ENCODE measurements at places on chromosomes 6 and 20. TPM values are rescaled to one million over a fixed set of nuclear protein-coding genes. Genes with fewer than 3 reads are reported as not detected.

GRCh38 chr6:36621371-36621855 lies 27.3 kb downstream of the SRSF3 start:
- DNase-seq: no peak

GRCh38 chr20:5173751-5174150 lies 46.9 kb downstream of the CDS2 start:
- DNase-seq: no peak

The AHI1 gene
- 33.4 TPM for total RNA-seq

GRCh38 chr6:84456803-84457202 lies 229.4 kb upstream of the CEP162 start:
- no peak for DNase-seq

GRCh38 chr6:43142101-43142500 lies 29.0 kb upstream of the SRF start:
- no peak for DNase-seq

DNA sequence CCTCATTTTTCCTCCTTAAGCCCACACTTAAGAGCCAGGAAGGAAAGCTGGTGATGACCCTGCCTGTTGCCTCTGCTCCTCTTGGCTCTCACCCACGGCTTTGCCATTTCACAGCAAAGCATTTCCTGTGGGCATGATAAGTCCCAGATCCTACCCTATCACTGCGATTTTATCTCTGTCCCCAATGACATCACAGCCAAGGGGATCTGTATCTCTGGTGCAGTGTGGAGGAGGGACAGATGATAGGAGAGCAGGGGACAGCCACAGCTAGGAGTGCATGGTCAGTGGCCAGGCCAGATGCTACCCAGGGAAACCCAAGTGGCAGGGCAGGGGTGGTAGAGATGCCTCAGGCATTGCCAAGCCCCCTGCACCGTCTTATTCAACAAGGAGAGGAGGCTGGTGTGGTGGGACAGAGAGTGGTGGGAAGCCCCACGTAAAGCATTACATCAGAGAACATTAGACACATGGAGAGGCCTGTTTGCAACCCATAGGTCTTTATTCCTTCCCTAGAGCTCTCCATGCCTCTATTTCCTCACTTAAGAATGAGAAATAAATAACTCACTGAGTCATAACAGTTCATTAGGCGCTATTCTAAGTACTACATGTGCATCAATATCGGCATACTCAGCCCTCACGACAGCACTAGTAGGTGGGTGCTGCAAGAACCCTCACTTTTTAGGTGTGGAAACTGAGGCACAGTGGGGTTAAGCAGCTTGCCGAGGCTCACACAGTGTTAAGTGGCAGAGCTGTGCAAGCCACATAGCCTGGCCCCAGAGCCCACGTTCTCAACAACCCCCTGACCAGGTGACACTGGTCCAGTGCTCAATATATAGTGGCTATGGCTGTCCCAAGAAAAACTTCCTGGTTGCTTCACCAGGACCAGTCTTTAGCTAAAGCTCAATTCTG lies 4.6 kb downstream of the TFEB start:
- DNase-seq: no peak

The SERPINB1 gene
- 22.1 TPM for total RNA-seq

DNA sequence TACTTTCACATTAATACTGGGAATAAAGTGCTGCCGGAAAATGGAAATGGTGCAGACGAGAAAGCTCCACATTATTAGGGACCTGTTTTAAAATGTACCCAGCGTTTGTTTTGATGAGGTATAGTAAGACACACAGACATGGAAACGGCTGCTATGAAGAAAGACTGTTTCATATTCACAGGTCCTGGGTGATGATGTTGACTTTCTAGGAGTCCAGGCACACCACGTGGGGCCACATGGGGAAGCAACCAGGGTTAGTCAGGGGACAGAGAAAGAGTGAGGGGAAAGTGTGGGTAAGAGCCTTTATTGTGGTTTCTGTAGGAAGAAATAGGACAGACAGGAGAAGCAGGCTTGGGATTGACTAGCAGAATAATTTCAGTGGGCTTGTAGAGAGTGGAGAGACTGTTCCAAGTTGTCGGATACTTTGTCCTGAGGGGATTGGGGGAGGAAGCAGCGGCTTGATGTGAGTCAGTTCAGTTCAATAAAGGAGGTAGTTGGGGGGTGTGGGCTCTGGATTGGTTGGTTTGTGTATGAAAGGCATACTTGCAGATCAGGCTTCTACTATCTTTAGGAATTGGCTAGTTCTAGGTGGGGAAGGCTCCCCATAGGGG lies 112.0 kb upstream of the MCHR2 start:
- DNase-seq: no peak

The PRDM13 gene
- total RNA-seq: not detected

The FOXA2 gene
- not detected for total RNA-seq

DNA sequence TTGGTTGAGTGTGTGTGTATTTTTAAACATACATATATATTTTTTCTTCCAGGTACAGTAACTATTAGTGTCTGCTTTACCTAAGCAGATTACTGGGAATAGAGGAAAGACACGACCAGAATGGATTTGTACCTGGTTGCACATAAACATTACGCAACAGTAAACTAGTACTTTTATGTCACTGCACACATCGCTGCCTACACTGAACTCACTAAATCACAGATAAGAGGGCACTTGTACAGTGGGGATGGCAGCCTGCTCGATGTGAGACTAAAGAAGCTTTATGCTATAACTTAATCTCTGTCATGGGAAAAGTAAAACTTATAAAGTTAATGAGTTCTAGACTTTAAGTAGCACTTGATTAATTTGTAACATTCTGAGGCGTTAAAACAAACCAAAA lies 89.5 kb upstream of the SIM1 start:
- no peak for DNase-seq

DNA sequence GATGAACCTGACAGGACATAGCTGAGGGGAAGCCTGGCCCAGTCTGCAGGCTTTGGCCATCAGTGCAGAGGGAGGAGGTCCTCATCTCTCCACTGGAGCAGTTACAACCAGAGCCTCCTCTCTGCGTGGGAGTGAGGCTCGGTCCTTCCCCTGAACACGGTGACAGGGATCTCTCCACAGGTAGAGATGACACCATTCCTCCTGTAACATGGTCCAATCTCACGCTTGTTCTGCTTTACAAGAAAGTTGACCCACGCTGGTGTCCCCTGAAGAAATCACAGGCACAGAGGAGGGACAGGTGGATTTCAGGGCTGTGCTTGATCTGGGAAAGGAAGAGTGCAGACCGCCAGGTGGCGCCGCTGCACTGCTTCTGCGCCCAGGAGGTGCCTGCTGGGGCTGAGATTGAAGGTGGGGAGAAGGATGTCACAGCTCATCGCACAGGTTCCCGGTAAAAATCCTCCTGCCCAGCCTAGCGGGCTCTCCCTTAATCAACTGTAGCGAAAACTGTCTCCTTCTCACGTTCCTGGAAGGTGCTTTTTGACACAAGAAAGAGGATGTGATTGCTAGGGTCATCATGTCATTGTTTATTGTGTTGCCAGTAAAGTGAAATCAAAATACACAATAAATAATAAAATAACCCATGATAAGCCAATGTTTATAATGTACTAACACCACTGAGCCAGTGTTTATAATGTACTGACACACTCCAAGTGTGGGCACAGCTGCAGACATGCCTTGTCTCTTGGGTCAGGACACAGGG lies 20.4 kb downstream of the HLA-G start:
- DNase-seq: peak; percentile 61

The FOXF2 gene
- 0.25 TPM for total RNA-seq
